Naive thymus-derived CD8-positive, alpha-beta T cell (primary cell): ENCODE measurements at places on chromosomes 4 and X. TPM values are rescaled to one million over a fixed set of nuclear protein-coding genes. Genes with fewer than 3 reads are reported as not detected.
A peak's percentile ranks its signal among the peaks of the same experiment; 100 is the strongest.

DNA sequence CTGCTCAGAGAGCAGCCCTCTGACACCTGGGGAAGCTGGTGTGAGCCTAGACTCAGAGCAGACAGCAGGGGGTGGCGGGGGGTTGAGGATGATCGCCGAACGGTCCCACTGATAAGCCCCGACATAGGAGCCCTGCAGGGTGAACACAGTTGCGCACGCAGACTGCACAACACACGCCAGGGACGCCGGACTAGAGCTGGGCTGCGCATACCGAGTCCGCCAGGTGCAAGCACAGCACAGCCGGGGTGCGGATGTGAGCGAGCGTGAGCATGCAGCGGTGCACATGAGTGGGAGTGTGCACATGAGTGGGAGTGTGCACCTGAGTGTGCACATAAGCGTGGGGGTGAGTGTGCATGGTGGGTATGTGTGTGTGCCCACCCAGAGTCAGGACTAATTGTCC, 36.7 kb downstream of the FAM53A start:
- H3K36me3 ChIP-seq = no peaks in the 10 kb centered on the region
- no peaks in the 10 kb centered on the region for H3K4me1 ChIP-seq
- H3K27ac ChIP-seq = no peak overlapping the region
- no peaks in the 10 kb centered on the region for H3K27me3 ChIP-seq

GRCh38 chr4:42359711-42360110, 37.6 kb upstream of the SHISA3 start:
- peaks cover 55% of the 10 kb centered on the region for H3K27me3 ChIP-seq
- no peak for DNase-seq
- no peak overlapping the region for H3K4me3 ChIP-seq
- H3K27ac ChIP-seq = no peak overlapping the region
- H3K36me3 ChIP-seq = no peaks in the 10 kb centered on the region

GRCh38 chr4:142324572-142324971, 521.5 kb downstream of the INPP4B start:
- no peak overlapping the region for H3K27ac ChIP-seq
- DNase-seq = no peak
- H3K4me3 ChIP-seq = no peak overlapping the region

DNA sequence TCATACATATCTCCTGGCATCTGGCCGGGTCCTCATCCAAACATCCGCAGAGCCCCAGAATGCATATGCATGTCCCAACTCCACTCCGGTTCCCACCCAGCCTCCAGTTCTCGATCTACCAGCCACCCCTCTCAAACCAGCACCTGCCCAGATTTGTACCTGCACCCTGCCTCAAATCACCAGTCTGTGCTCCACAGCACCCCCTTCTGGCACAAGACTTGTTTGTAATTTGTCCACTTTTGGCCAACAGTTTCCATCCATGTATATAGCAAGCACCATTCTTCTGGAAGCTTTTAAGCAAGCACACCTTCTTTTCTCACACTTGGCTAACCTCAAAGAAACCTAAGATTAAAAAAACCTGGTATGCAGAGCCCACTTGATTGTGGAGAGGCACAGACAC, 644.1 kb downstream of the MID1IP1 start:
- DNase-seq = peak; percentile 34
- no peaks in the 10 kb centered on the region for H3K27me3 ChIP-seq
- H3K4me1 ChIP-seq = peaks cover 11% of the 10 kb centered on the region
- H3K36me3 ChIP-seq = no peaks in the 10 kb centered on the region
- no peak overlapping the region for H3K27ac ChIP-seq
- H3K4me3 ChIP-seq = no peak overlapping the region

- no peak for DNase-seq
- no peaks in the 10 kb centered on the region for H3K27me3 ChIP-seq
- H3K4me1 ChIP-seq = peaks cover 6% of the 10 kb centered on the region
- H3K27ac ChIP-seq = no peak overlapping the region
Measured at GRCh38 chr4:22462688-22463087, 53.2 kb downstream of the ADGRA3 start.

DNA sequence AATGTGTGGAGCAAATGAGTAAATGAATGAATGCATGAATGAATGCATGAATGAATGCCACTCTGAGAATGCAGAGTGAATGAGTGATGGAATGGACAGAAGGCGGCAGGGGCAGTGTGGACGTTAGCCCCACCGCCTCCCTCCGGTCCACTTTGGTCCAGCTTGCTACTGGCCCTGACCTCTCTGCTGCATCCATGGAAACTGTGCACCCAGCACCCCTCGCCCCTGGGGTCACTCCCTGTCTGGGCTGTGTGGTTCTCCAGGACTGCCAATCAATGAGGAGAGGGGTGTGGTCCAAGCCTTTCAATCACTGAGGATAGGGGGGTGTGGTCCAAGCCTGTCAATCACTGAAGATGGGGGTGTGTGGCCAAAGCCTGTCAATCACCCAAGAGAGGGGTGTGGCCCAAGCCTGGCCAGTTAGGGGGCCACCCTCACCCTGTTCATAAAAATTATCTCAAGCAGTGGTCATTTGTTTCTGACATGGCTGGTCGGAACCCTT, 39.2 kb upstream of the ASMTL start:
- H3K4me3 ChIP-seq = no peak overlapping the region
- peaks cover 10% of the 10 kb centered on the region for H3K36me3 ChIP-seq
- peak overlapping the region; percentile 61 for H3K27ac ChIP-seq
- peak; percentile 61 for DNase-seq

GRCh38 chr4:188822698-188823097, 683.5 kb downstream of the TRIML1 start:
- no peak overlapping the region for H3K4me3 ChIP-seq
- H3K4me1 ChIP-seq = no peaks in the 10 kb centered on the region
- no peaks in the 10 kb centered on the region for H3K36me3 ChIP-seq
- DNase-seq = no peak
- H3K27ac ChIP-seq = no peak overlapping the region

GRCh38 chrX:53093177-53093655, 726 bp upstream of the KANTR start:
- peak overlapping the region; percentile 28 for H3K27ac ChIP-seq
- H3K36me3 ChIP-seq = no peaks in the 10 kb centered on the region
- DNase-seq = peak; percentile 68
- peaks cover 17% of the 10 kb centered on the region for H3K4me1 ChIP-seq

DNA sequence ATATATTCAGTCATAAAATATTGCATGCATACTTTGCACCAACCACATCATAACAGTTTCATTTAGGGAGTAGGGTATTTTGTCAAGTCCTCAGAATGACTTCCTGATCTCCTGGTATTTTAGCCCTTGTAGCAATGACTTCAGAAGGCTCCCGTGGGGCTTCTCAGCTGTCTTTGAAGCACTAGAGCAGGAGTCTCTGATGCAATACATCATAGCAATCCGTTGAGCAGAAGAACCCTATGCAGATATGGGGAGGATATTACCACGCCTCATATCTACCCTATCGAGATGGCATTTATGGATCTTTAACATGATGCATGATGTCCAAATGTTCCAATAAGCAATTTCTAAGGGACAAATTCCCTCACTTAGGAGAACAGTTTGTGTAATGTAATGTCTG, 373.7 kb upstream of the FTHL17 start:
- no peaks in the 10 kb centered on the region for H3K4me1 ChIP-seq
- H3K36me3 ChIP-seq = no peaks in the 10 kb centered on the region
- peaks cover 4% of the 10 kb centered on the region for H3K27me3 ChIP-seq
- no peak for DNase-seq
- H3K4me3 ChIP-seq = no peak overlapping the region
- no peak overlapping the region for H3K27ac ChIP-seq

DNA sequence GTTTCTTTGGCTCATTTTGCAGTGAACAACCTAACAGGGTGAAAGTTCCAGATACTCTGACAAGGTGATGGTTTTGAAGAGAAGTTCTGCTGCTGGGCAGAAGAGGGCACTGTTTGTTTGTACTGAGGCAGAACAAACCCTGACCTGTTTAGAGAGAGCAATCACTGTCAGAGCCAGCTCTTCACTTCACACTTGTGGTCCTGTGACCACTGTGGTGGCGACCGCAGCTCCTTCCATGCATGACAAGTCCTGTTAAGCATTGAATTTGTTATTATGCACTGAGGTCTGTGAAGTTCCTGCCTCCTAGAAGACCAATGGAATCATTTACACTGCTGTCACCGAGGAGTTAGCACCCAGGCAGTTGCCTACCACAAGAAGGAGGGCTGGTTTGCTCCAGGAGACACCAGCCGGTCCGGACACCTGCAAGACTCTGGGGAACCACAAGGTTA, 86.6 kb downstream of the ZNF330 start:
- peak; percentile 53 for DNase-seq
- H3K27me3 ChIP-seq = peaks cover 8% of the 10 kb centered on the region
- no peak overlapping the region for H3K4me3 ChIP-seq
- peaks cover 7% of the 10 kb centered on the region for H3K4me1 ChIP-seq

- no peak overlapping the region for H3K4me3 ChIP-seq
- peaks cover 31% of the 10 kb centered on the region for H3K36me3 ChIP-seq
- no peaks in the 10 kb centered on the region for H3K27me3 ChIP-seq
- H3K27ac ChIP-seq = peak overlapping the region; percentile 61
- peaks cover 44% of the 10 kb centered on the region for H3K4me1 ChIP-seq
Measured at GRCh38 chr4:148090503-148091476, 351.4 kb downstream of the NR3C2 start.

GRCh38 chr4:159195361-159195769, 92.5 kb downstream of the RAPGEF2 start:
- H3K36me3 ChIP-seq = no peaks in the 10 kb centered on the region
- no peak overlapping the region for H3K27ac ChIP-seq
- no peak for DNase-seq
- peaks cover 2% of the 10 kb centered on the region for H3K4me1 ChIP-seq

DNA sequence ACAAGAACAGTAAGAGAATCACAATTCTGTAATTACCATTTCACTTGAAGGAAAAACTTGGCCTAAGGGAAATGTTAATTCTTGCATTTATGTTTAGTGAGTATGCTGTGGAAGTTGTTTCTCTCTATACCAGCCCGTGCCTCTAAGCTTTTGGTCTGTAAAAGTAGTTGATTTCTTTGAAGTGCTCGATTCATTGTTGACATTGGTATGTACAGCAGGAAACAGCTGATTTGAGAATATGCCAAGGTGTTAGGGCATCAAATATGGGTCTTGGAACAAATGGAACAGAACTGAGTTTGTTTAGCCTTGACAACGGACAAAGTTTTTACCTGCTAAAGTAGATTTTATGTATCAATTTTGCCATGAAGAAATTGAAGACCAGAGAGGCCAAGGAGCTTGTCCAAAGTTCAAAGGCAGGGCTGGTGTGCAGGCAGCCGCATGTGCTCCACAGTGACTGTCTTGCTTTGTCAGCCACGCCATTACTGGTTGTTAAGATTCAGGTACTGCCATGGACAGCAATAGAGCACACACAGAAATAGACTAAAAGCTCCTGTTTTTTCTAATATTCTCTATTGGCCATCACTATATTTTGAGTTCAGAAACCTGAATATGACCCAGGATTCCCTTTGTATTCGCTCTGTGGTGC, 75.5 kb upstream of the TLR3 start:
- no peak overlapping the region for H3K27ac ChIP-seq
- no peak for DNase-seq
- no peaks in the 10 kb centered on the region for H3K36me3 ChIP-seq
- peaks cover 13% of the 10 kb centered on the region for H3K27me3 ChIP-seq

DNA sequence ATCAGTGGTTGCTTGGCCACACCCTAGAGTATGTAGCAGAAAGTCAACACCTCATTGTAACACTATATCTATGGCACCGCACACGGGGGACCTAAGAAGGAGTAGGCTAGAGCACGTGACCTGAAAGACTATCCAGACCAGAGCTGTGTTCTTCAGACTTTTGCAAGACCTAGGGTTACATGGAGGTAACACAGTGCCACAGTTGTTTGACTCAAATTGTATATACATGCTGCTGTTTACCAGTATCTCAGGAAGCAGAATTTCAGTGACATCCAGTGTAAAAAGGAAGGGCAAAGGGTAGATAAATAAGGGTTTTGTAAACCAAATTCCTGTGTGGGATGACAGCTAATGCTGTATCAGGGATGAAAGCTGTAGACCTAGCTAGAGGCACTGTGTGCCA, 30.2 kb downstream of the PNMA6A start:
- no peak overlapping the region for H3K4me3 ChIP-seq
- peaks cover 11% of the 10 kb centered on the region for H3K36me3 ChIP-seq
- H3K27me3 ChIP-seq = no peaks in the 10 kb centered on the region
- H3K4me1 ChIP-seq = peaks cover 13% of the 10 kb centered on the region

- no peaks in the 10 kb centered on the region for H3K36me3 ChIP-seq
- H3K27ac ChIP-seq = no peak overlapping the region
- no peaks in the 10 kb centered on the region for H3K4me1 ChIP-seq
- H3K4me3 ChIP-seq = no peak overlapping the region
- DNase-seq = no peak
Measured at GRCh38 chr4:161655148-161655547, 508.7 kb downstream of the FSTL5 start.

- peak overlapping the region; percentile 76 for H3K27ac ChIP-seq
- peak; percentile 54 for DNase-seq
- peaks cover 2% of the 10 kb centered on the region for H3K36me3 ChIP-seq
Measured at GRCh38 chr4:122577808-122578781, 42.8 kb downstream of the IL21 start.

DNA sequence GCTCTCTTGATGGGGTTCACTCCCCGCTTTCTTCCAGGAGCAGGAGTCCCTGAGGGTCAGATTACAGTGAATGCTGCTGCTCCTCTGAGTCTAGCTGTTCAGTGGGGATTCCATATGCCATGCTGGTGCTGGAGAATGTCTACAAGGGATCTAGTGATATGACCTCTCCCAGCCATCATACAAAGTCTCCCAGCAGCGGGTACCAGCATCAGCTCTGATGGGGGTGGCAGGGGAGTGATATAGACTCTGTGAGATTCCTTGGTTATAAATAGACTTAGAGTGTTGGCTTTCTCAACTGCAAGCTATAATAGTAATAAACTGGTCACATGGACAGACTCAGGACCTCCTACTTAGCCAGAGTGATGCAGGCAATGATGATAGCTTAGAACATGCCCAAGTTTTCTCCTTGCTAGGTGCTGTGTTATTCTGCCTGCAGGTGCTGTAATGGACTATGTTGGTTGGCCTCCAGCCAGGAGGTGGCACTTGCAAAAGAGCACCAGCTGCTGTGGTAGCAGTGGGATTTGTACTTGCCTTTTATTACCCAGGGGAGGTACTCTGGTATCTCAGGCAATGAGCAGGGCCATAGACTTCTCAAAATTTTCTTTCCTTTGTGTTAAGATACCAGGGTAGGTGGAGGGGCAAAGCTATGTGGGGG, 202.9 kb downstream of the CHIC1 start:
- H3K27me3 ChIP-seq = no peaks in the 10 kb centered on the region
- no peaks in the 10 kb centered on the region for H3K36me3 ChIP-seq
- peaks cover 5% of the 10 kb centered on the region for H3K4me1 ChIP-seq

GRCh38 chrX:7269991-7270390, 122.0 kb upstream of the PUDP start:
- no peak overlapping the region for H3K27ac ChIP-seq
- H3K4me3 ChIP-seq = no peak overlapping the region
- DNase-seq = no peak
- H3K4me1 ChIP-seq = no peaks in the 10 kb centered on the region
- H3K36me3 ChIP-seq = no peaks in the 10 kb centered on the region

- H3K27me3 ChIP-seq = peaks cover 32% of the 10 kb centered on the region
- H3K4me1 ChIP-seq = no peaks in the 10 kb centered on the region
- H3K27ac ChIP-seq = no peak overlapping the region
- no peaks in the 10 kb centered on the region for H3K36me3 ChIP-seq
- no peak overlapping the region for H3K4me3 ChIP-seq
Measured at GRCh38 chr4:182978152-182978827, 61.1 kb upstream of the DCTD start.

LRIT3 gene
- total RNA-seq = 0.33 TPM

OPRPN gene
- total RNA-seq = not detected

EREG gene
- total RNA-seq = not detected

TLR7 gene
- total RNA-seq = 0.52 TPM

FREM3 gene
- total RNA-seq = not detected

GC gene
- not detected for total RNA-seq

CYBB gene
- 4.5 TPM for total RNA-seq

FHDC1 gene
- total RNA-seq = 0.39 TPM

ZAR1 gene
- total RNA-seq = not detected

TCEAL3 gene
- total RNA-seq = 9.1 TPM

OTUD6A gene
- total RNA-seq = not detected

PPP1R2C gene
- total RNA-seq = not detected

AMTN gene
- total RNA-seq = not detected
